ENCODE measurements at places on chromosomes 4 and X.
A peak's percentile ranks its signal among the peaks of the same experiment; 100 is the strongest.

DNA sequence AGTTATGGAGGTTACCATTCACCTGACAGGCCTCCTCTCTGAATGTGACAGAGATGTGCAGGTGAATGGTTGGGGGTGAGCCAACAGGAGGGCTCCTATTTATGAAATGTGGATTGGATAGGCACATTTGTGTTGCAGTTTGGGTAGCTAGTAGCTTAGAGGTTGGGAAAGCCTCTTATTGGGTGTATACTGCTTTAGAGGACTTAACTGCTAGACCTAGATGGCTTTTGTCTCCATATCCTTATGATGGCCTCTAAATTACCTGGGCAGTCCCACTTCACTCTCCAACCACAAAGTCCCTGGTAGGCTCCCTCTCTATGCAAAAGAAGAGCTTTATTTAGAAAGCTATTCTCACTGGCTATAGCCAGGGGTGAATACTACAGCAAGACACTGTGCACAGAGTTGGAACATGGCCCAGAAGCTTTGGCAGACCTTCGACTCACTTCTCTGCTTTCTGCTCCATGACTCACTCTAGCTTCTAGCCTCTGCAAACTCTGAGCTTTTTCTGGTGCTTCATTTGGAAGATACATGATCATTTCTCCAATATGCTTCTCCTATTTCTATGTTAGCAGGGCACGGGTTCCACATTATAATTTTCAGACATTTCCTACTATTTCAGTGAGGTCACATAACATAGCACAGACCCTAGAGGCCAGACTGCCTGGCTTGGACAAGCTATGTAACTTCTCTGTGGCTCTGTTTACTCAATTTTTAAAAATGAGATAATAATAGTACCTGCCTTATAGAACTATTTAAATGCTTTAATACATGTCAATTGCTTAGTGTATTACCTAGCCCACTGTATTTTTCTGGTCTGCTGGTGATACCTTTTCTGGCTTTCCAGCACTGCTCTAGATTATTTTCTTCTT is 6.0 kb upstream of the VGLL1 start:
- DNase-seq: peak; percentile 49

DNA sequence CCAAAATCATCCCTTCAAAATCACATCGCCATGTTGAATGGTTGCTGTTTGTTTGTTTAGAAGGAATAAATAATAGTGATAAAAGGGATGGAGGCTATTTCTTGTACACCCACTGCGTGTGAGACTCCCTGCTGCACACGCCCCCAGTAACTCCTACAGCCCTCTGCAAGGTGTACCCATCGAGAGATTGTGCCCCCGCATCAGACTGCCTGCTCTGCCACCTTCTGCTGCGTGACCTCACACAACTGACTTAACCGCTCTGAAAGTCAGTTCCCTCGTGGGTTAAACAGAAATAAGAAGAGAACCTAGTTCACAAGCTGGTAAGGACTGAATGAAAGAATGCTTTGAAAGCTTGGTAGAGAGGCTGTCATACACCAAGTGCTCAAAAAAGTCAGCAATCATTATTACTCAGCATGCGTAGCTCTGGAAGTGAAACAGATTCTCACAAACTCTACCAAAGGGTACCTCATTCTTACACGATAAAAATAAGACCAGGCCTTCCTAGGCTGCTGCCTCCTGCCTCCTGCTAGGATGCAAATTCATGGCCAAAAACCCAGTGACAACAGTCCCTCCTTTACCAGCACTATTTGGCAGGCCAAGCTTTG is 147.1 kb downstream of the CPEB2 start:
- DNase-seq: no peak

- DNase-seq: no peak
These were observed 646 bp upstream of the SLC7A11 start for GRCh38 chr4:138242834-138243156.

- no peak for DNase-seq
These were observed 89.1 kb downstream of the FNIP2 start for GRCh38 chr4:158857951-158858350.

DNA sequence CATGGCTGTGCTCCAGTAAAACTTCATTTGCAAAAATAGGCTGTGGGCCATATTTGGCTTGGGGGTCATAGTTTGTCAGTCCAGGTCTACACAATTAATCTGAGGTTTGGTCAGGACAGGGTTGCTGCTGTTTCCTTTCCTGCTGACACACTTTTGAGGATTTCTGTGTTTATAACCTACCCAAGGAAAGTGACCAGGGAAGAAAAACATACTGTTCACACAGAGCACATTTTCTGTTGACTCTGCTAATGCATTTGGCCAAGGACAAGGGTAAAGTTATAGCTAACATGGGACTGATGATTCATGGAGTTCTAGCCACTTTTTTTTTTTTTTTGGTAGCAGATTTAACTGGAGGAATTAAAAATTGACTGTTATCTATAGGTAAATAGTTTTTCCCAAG is 43.9 kb upstream of the GEMIN8 start:
- no peak for DNase-seq

DNA sequence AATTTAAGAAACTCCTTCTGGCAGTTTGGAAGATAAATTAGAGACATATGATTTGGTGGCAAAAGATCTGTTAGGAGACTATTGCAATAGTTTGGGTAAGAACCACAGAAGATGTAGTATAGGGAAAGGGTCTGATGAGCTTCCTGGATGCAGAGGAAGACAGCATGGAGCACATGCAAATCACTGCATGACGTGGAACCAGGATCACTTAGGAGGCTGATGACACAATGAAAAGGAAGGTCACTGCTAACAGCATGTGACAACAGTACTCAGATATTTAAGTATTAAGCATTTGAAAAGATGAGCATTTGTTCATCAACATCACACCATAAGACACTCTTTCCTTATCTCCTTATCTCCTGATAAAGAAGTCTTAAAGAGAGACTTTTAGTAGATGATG is 167.8 kb upstream of the LDB2 start:
- no peak for DNase-seq

DNA sequence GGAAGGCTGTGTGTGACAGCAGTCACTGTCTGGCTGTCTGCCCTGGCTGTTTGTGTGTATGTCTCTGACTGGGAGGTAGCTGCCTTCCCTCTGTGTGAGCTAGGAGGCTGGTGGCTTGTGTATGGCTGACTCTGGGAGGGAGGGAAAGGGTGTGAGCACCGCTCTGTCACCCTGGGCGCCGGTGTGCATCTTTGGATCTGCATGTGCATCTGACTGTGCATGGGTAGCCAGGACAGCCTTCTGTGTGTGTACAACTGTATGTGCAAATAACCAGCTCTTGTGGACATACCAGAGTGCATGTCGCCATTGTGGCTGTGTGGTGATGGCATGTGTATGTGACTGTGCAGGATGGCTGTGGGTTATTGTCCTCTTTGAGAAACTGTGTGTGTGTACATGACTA is 7.4 kb upstream of the ERAS start:
- DNase-seq: no peak

DNA sequence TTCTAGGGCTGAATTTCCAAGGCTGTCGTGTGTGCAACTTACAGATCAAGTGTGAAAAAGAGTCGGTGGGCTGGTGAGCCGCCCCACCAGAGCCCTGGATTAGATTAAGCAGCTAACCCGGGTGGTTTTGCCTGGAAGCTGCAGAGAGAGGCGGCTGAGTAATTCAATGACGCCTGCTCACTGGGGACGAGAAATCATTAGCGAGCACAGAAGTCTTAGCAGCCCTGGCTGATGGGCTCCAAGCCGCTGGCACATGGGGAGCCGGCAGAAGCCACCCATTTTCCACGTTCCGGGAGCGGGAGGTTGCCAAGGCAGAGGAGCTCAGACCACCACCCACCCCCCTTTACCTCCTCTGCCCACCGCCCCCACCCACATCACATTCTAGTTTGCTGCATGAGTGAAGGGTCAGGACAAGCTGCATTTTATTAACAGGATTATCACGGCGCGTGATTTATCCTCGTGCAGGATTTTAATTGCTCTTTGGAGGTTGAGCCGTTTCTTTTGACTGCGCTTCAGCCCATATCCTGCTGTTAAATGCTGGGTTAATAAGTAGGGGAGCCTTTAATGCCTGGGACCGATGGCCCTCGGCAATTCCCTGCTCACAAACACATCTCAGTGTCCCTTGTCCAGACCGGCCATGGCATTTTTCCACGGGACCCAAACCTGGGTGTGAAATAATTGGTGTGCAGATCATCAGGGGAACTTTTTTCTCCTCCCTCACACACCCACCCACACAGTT is 19.1 kb downstream of the BCOR start:
- no peak for DNase-seq

GRCh38 chr4:181307824-181308223 is 935.4 kb upstream of the TENM3 start:
- no peak for DNase-seq

- no peak for DNase-seq
These were observed 52.5 kb downstream of the LHFPL1 start for GRCh38 chrX:112627206-112627605.

- no peak for DNase-seq
These were observed 85.5 kb downstream of the HPRT1 start for GRCh38 chrX:134545510-134545909.

Measured in non-pigmented ciliary epithelial cell (primary cell).